Mammary epithelial cell (primary cell): ENCODE measurements at places on chromosomes 5 and 9. TPM values are rescaled to one million over a fixed set of nuclear protein-coding genes. Genes with fewer than 3 reads are reported as not detected.
A peak's percentile ranks its signal among the peaks of the same experiment; 100 is the strongest.

- DNase-seq: no peak
Measured at GRCh38 chr5:39494107-39494510, 69.3 kb upstream of the DAB2 start.

GRCh38 chr9:2192356-2192979, 177.3 kb downstream of the SMARCA2 start:
- no peak for DNase-seq

GRCh38 chr5:149138182-149138923, 2.9 kb upstream of the ABLIM3 start:
- DNase-seq: no peak

DNA sequence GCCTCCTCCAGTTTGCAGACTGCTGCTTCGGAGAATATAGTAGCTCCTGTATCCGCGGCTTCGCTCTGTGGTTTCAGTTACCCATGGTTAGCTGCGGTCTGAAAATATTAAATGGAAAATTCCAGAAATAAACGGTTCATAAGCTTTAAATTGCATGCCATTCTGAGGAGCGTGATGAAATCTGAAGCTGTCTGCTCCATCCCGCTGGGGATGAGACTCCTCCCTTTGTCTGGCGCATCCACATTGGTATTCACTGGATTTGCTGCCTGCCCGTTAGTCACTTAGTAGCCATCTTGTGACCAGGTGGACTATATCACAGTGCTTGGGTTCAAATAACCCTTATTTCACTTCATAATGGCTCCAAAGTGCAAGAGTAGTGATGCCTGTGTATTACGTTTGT, 36.3 kb downstream of the MSX2 start:
- DNase-seq: no peak

- no peak for DNase-seq
Measured at GRCh38 chr5:160703547-160704189, 148.3 kb downstream of the ATP10B start.

- DNase-seq: no peak
Measured at GRCh38 chr5:141850786-141851185, 27.4 kb downstream of the PCDH1 start.

DNA sequence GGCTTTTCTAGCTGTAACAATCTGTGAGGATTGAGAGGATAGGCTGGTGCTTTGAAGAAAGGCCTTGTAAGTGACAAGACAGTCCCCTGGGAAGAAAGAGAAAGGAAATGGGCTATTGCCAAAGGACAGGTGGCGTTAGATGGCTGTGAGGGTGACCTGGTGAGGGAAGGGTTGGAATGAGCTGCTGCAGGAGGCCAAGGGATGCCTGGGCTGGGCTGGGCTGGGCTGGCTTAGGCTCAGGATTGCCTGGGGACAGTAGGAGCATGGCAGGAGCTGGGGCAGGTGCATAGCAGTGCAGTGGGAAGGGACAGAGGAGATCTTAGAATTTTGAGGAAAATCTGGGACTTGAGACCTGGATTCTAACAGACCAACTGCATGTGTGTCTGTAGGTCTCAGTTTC, 9.7 kb upstream of the MYOZ3 start:
- no peak for DNase-seq

DNA sequence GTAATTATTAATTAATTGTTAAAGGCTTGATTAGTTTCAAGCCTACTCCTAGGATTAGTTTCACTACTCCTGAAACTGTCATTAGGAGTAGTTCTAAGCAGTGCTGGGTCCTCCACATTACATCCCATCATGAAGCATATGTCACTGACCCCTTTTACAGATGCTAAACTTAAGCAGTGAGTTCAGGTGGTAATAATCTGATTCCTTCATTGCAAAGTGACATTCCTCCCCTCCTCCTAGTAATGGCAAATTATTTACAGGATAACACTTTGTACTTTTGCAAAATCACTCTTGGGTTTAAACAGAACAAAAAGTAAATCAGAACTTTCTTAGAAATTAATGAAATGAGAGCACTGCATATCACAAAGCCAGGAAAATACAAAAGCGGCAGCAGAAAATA, 52.4 kb downstream of the BAAT start:
- no peak for DNase-seq

- no peak for DNase-seq
Measured at GRCh38 chr5:151173711-151174611, 16.4 kb upstream of the ANXA6 start.

GRCh38 chr5:32206053-32206452, 31.9 kb upstream of the GOLPH3 start:
- no peak for DNase-seq

DNA sequence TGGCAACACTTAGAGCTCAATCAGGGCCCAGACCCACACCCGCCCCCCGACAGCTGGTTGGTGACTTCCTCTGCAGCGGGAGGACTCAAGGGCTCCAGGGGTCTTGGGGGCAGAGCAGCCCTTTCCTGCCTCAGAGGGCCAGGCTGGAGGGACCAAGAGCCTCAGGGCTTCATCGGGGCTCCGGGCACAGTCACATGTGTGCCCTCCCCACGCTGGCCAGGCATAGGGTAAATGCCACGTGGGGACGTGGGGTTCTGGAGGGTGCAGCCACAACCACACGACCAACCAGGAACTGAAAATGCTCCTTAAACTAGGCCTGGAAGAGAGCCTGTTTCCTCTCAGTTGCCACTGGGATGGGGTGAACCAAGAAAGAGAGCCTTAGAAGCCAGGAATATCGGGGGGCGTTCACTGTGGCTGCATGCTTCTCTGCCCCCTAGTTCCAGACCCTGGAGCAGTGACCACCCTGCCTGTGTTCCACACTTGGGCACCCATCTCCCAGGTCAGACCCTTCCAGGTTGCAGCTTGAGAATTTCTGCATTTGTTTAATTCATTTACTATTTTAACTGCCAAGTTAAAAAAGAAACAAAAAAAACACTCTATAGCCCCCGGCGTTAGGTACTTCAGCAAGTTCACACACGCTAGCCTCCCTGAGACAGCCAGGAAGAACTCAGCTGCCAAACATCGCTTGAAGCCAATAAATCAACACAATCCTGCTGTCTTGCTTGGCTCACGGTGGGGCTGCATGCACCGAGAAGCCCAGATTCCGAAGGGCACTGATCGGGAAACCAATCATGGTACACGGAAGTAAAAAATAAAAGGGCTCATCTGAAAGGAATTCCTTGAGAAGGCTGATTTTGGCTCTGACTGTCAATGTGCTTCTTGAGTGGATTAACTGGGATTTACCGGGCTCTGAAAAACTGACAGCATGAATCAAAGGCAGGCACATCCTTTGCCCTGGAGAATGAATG, 56.1 kb upstream of the PHYKPL start:
- DNase-seq: peak; percentile 61

DNA sequence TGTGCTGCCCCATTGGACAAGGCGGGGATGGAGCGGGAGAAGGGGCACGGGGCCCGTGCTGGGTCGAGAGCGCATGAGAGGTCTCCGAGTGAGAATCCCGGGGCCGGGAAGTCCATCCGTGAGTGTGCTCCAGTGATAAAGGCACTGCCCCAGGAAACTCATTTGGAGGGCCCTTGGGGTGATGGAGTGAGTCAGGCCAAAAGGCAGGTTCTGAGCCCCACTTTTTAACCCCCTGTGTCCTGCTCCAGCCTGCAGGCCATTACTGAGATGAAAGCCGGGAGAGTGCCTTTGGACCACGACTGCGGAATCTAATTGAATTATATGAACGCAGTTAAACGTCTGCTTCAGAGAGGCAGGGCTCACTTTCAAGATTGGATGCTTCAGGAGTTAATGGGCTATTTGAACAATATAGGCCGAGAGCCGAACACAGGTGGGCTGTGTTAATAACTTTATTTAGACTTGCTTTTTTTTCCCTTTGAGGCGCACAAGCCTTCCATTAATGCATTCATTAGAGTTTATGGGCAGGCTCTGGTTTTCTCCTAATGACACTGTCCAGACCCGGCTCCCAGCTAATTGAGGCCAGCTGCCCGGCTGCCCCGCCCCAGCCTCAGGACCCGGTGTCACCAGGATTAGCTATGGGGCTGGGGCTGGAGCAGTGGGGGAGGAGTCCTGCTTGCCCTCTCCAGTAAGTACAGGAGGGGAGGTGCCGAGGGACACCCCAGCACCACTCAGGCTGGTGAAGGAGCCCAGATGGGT, 79.1 kb upstream of the LMX1B start:
- no peak for DNase-seq

DNA sequence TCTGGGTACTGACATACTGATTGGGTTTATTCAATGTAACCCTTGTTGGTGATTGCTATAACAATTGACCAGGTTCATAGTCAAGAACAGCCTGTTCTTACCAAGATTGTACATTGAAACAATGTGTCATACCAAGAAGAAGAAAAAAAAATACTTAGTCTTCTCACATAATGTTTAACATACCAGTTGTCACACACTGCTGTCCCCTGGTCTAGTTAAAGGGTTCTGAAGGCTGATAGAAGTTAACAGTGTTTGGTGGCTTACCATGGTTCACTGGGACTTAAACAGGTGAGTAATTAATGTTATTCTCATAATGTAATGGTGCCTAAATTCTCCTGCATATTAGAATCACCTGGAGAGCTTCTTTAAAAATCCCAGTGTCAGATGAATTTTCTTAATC, 18.5 kb upstream of the CDC42SE2 start:
- DNase-seq: no peak

GRCh38 chr5:127555826-127556225, 38.4 kb downstream of the PRRC1 start:
- no peak for DNase-seq

DNA sequence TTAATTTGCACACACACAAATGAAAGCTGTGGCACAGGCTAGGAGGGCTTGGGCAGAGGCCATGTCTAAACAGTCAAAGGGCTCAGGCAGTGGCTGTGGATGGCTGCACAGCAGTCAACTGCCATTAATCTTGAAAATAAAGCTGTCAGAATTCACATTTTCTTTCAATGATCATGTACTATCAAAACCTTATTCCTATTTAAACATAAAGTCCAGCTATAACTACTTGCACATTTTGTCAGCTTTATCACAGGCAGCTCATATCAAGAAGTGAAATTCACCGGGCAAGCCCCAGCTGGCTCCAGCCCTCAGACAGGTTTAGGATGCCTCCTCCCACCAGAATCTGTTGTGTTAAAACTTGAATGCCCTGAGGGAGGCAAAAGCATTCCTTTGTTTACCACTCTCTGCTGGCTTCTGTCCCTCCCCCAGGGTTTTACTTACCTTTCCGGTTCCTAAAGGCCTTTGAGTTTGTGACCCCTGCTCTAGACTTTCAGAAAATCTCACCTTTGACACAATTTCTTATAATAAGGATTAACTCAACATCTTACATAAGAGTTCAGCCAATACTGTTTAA, 54.9 kb upstream of the GRAMD2B start:
- DNase-seq: peak; percentile 95

DNA sequence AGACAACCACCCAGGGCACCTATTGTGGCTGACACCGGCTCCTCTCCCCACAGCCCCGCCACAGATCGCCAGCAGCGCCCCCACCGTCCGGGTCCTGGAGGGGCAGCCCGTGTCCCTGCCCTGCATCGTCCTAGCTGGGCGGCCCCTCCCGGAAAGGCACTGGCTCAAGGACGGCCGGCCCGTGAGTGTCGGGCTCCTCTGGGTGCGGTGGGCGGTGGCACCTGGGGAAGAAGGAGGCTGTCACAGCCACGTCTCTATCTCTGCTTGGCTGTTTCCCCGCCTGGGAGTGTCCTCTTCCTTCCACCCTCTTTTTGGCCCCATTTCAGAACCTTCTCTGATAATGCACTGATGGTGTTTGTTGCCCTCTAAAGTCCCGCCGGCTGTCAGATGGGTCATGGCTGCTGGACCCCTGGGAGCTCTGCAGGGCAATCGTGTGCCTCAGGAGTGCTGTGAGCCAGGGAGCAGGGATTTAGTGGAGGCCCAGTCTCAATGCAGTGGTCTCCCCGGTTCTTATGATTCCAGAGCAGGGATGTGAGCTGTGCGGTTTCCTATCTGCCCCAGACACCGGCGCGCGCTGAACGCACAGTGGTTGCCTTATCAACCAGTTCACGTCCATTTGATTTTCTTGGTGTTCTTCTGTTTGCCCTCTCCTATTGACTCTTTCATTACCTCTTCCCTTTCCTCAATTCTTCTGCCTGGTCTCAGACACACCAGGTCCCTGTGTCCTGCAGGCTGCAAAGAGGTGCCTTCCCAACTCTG, 55.3 kb downstream of the HMCN2 start:
- no peak for DNase-seq

GRCh38 chr5:52910071-52910470, 79.1 kb upstream of the ITGA2 start:
- no peak for DNase-seq

- DNase-seq: no peak
Measured at GRCh38 chr9:127500399-127500798, 49.1 kb downstream of the LRSAM1 start.

GRCh38 chr5:179801304-179802206, 5.1 kb downstream of the MGAT4B start:
- DNase-seq: peak; percentile 18

DNA sequence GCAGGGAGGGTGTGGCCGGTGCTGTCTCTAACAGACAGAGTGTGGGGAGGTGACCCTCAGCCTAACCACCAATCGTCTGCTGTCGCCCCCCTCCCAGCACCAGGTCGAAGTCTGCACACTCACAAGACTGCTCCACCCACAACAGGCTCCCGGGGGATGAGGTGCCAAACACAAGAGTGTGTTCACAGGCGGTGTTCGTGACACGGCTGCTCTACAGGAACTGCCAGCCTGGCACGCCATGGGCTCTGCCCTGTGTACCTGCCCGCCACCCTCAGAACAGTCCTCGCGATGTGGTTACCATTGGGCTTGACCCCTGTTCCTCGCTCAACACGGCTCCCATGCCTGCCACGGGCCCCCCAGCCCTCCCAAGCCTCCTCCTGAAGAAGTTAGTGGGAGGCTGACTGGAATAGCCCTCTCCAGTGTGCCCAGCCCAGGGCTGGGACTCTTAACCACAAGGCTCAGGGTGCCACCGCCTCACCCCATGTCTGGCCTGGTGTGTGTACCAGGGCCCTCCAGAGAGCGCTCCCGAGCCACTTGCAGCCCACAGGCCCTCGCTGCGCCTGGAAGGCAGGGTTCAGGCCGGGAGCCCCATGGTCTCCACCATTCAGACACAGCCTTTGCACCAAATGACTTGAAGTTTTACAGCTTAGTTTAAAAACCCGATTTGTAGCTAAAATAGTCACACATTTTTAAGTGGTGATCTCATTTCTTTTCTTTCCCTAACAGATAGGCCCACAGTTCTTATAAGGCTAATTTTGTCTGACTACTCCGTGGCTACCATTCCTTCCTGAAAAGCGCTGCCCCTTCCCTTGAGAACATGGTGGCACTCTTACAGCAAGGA, 102.5 kb downstream of the CAMSAP1 start:
- DNase-seq: no peak

GRCh38 chr9:108562176-108562575, 293.6 kb downstream of the ACTL7B start:
- DNase-seq: peak; percentile 99

The LCN10 gene
- not detected in 2 replicates for total RNA-seq

The HACD4 gene
- total RNA-seq: 0.05 and 0.14 TPM in 2 replicates

The LVRN gene
- not detected for total RNA-seq

The CER1 gene
- total RNA-seq: not detected

The TERT gene
- total RNA-seq: not detected

The CRHBP gene
- total RNA-seq: not detected

The EQTN gene
- not detected in 2 replicates for total RNA-seq

The ZBED3 gene
- total RNA-seq: 3.2 TPM

The PTGS1 gene
- 3.7 TPM for total RNA-seq

The PDGFRB gene
- not detected in 2 replicates for total RNA-seq

The RANBP3L gene
- total RNA-seq: not detected

The CORO2A gene
- 19.7 and 21.4 TPM in 2 replicates for total RNA-seq

The RAPGEF1 gene
- 41.7 TPM for total RNA-seq

The ACOT12 gene
- not detected in 2 replicates for total RNA-seq

The ABCA2 gene
- total RNA-seq: 19.8 and 28.8 TPM in 2 replicates

The CAMLG gene
- total RNA-seq: 21.6 and 22.2 TPM in 2 replicates
